ENCODE measurements at places on chromosomes 2 and 18. TPM values are rescaled to one million over a fixed set of nuclear protein-coding genes. Genes with fewer than 3 reads are reported as not detected.

Gene REG3A
- not detected for total RNA-seq

Gene GCKR
- not detected for total RNA-seq

Gene HMSD
- total RNA-seq: 14.6 TPM

Gene RPRM
- 0.41 TPM for total RNA-seq

Gene TMEM198
- 1.3 TPM for total RNA-seq

Gene OBSL1
- 0.25 TPM for total RNA-seq

Gene EVX2
- not detected for total RNA-seq

Gene MRO
- total RNA-seq: not detected

Measured in T-helper 1 cell treated with Interleukin-12 subunit alpha and Interleukin-12 subunit beta and Interleukin-4 antibody, amounts not matched to agents 30 ng/mL and 1 ng/mL, for 36 hours (primary cell).